Frontal cortex (tissue), 4 donors: ENCODE measurements at places on chromosomes 1 and 21. TPM values are rescaled to one million over a fixed set of nuclear protein-coding genes. Genes with fewer than 3 reads are reported as not detected.

Gene EPHB2
- 22.8 TPM for total RNA-seq

Gene CCDC28B
- 34.2 TPM for total RNA-seq

Gene GPR25
- total RNA-seq: not detected

Gene SPRR2A
- total RNA-seq: not detected

Gene S100A1
- total RNA-seq: 1.2 TPM

Gene SAMSN1
- 3.3 TPM for total RNA-seq

Gene LCE1A
- not detected for total RNA-seq

Gene SOX13
- total RNA-seq: 1.6 TPM

Gene VSIG8
- total RNA-seq: not detected

Gene HCN3
- total RNA-seq: 11.8 TPM

Gene DISP1
- 9.0 TPM for total RNA-seq

Gene CFHR2
- not detected for total RNA-seq

Gene TRIM62
- 3.3 TPM for total RNA-seq

Gene RNF207
- 4.5 TPM for total RNA-seq

Gene VTCN1
- 0.41 TPM for total RNA-seq
